Right lobe of liver (tissue), 6 donors: ENCODE measurements at places on chromosomes 1 and 21.
A peak's percentile ranks its signal among the peaks of the same experiment; 100 is the strongest.

DNA sequence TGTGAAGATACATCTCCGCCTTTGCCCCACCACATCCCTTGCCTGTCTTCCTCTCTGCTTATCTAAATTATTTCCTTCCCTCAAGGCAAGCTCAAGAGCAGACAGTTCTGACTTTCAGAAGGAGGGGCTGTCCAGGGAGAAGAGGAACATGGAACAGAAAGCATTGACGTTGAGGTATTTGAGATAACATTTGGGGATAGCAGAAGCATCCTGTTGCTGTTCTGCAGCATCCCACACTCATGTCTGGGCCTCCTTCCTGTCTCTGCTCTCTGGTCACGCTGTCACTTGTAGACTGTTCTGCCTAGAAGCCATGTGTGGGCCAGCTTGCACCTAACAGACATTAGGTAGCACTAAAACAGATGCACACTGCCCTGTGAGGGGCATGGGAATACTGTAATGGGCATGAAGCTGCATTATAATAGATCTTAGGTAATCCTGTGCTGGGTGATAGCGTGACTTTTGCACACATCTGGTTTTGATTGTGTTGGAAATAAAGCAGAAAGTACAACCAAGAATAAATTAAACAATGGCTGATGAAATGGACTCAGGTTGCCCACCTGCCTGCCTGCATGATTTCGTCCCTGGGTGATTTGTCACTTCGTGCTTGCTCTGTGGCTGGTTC lies 660 bp upstream of the RD3 start:
- DNase-seq: no peak

DNA sequence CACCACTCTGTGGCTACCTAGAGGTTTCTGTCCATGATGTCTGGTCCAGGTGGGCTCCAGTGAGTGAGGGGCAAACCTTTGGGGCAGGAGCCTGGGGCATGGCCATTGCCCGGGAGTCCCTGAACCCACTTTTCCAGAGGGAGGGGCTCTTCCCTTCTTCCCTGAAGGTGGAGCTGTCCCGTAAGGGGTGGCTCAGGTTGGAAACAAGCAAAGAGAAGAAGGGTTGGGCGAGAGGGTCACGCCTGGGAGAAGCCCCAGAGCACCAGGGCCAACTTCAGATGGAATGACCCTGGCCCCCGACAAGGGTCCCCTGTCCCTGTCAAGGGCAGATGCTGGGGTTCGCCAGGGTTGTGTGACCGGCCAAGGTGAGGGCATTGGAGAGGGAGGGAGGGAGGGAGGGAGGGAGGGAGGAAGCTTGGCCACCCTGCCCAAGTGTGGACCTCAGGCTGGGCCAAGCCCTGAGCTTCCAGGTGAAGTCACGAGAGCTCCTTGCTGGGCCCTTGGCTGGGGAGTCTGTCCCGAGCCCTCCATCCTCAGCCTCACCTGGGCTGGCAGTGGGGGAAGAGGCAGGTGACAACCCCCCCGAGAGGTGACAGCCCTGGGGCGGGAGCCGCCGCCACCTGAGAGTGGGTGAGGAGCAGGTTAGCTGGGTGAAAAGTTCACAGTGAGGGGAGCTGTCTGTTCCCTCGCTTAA lies 69.6 kb downstream of the DHRS3 start:
- DNase-seq: no peak

- peak; percentile 78 for DNase-seq
Observed at GRCh38 chr1:181630838-181631237, 147.5 kb downstream of the CACNA1E start.

- DNase-seq: no peak
Observed at GRCh38 chr1:157597959-157598667, at the start of gene FCRL4. Gene FCRL4, minus strand, starts transcription at chr1:157598085. Its CDS starts 141 bp downstream, at chr1:157597944.

- DNase-seq: no peak
Observed at GRCh38 chr21:31548688-31549087, 110.8 kb upstream of the SOD1 start.

DNA sequence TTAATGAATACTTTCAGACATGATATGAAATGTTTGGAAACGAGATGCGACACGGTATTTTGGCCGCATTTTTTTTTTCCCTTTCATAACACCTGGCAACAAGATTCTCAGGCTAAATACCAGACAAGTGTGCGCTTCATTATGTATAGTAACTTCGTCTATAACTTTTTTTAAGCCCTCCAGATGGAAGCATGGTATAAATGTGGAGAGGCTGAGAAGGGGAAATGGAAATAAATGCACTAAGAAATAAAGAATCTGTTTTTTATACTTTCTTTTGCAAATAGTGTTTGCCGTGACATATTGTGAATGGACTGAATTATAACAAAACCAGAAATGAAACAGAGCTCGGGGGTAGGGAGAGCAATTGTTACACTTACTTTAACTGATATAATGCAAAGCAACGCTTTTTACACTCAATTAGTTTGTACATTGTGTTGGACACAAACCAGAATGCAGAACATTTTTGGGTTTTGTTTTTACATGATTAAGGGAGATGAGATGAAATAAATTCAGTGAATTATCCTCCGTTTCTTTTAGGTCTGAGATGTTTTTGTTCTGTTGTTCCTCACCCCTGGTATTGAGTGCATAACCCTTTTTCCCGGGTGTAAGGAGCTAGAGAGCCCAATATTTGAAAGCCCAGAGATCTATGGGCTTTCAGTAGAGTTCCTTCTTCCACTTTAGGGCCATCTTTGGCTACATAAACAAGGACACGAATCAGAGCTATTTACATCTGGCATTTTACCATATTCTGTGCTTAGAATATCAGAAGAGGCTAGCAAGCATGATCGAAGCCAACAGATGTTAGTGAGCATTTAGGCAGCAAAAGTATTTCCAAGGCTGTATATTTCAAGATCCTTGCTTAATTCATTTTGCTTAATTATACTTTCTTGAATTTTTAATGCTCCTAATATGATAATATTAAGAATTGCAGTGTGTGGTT lies 478.0 kb downstream of the CAMTA1 start:
- no peak for DNase-seq

DNA sequence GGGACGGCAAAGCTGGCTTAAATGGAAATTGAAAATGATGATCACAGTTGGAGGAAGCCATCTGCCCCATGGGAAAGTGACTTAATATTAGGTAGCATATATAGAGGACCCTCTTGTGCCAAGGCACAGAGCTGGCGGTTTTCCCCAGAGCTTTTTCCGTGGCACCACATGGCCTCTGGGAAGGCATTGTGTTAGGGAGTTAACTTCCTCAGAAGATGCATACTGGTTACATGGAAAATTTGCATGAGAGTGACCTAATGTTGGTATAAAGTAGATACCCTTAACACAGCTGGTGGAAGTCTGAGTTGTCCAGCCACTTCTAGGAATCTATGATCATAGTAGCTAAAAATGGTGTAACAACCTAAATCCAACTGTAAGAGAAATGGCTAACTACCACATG lies 27.3 kb downstream of the CAP1 start:
- no peak for DNase-seq

DNA sequence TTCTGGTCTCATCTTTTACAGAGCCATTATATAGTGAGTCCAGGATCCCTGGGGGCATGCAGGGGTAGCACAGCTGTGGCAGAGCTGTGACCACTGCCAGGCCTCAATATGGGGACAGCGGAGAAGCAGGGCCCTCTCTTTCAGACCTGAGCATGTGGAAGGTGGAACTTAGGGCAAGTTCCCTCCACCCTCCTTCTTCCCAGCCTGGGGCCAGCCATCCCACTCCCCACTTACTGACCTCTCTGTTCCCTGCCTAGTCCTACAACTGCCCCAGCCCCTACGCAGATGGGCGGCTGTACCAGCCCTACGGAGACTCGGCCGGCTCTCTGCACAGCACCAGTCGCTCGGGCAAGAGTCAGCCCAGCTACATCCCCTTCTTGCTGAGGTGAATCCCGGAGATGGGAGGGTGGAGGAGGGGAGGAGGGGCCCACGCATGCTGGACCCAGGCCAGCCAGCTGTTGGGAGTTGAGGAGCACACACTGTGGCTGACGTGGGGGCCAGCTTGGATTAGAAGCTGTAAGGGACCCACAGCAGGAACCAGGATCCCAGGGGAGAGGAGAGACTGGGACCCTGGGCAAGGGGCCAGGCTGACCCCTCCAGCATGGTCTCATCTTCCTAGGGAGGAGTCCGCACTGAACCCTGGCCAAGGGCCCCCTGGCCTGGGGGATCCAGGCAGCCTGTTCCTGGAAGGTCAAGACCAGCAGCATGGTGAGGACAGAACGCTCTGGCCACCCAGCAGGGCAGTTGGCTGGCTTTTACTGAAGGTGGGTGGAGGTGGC lies 10.7 kb downstream of the PSRC1 start:
- DNase-seq: no peak

GRCh38 chr1:38605063-38605462 lies 254.5 kb downstream of the RRAGC start:
- DNase-seq: no peak

GRCh38 chr1:206662396-206663092 lies 22.2 kb upstream of the MAPKAPK2 start:
- no peak for DNase-seq

GRCh38 chr21:35738347-35738961 lies 321.9 kb downstream of the SETD4 start:
- no peak for DNase-seq

DNA sequence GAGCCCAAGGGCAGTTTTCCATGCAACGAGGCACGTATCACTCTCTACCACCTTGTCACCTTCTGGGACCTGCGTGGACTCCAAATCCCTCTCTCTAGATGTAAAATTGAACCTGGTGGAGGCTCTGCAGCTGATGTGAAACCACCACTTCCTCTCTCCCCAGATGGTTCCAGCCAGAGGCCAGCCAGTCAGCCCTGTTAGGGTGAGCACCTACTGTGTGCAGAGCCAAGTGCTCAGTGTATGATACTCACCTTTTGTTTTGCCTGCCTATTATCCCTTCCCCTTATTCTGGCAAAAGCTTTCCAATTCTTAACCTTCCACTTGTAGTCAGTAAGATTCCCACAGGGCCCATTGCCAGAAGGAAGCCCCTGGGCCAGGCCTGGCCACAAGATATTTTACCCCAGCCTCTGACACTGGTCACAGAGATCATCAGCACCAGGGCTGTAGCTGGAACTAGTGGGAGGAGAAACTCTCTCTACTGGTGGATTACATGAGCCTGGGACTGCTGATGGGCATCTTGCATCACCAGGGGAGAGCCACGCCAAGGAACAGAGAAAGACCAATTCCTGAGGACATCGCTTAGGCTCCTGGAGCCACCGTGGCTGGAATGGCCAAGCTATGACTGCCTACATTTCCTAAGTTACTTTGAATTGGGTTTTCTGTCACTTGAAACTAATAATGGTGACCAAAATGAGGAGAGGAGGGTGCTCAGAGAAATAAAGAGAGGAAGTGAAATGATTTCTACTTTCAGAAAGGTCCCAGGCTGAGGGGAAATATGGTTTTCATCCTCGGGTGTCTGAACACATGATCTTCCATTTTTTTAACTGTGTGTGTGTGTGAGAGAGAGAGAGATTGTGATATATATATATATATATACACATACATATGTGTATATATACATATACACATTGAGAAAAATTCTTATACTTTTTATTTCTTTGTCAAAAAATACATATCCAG lies 26.6 kb upstream of the RD3 start:
- peak; percentile 57 for DNase-seq

GRCh38 chr1:237235091-237235490 lies 193.1 kb downstream of the RYR2 start:
- DNase-seq: no peak

- DNase-seq: no peak
Observed at GRCh38 chr1:71640998-71641397, 560.2 kb upstream of the ZRANB2 start.

DNA sequence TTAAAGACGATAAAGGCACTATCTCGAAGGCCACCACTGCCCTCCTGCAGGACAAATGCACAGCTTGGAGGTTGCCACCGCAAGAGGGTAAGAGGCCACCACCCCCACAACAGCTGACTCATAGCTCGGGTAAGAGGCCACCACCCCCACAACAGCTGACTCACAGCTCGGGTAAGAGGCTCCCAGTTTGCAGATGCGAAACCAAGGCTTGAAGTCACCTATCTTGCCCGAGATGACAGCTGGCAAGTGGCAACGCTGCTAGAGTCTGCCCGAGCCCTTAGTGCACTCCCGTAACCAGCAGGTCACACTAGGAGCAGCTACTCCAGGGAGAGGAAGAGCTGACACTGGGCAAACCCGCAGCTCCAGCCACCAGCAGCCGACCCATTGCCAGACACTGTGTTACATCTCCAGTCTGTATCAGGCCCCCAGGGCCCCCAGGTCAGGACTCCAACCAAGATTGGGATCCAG lies 17.1 kb upstream of the SPSB1 start:
- peak; percentile 76 for DNase-seq

DNA sequence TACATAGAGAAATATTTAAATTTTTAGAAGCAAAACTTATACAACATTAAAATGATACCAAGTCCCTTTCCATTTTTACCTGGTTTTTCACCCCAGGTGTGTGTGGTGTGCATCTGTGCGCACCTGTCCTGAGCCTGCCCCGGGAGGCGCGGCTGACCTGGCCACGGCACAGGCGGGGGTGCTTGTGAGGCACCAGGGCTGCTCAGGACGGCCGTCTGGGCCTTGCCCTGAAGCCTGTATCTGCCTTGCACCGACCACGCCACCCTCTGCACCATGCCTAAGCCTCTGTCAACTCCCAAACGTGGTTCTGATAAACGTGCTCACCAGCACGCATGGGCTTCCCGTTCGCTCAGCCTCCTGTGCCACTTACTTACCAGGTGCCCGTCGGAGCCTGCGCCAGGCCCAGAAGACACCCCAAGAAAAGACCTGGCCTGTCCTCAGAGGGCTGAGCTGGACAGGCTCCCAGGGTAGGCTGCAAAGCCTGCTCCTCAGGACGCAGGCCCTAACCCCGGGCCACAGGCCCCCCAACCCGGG lies 20.9 kb downstream of the PANK4 start:
- DNase-seq: no peak

- DNase-seq: no peak
Observed at GRCh38 chr1:159532922-159533321, 2.9 kb downstream of the OR10J5 start.

DNA sequence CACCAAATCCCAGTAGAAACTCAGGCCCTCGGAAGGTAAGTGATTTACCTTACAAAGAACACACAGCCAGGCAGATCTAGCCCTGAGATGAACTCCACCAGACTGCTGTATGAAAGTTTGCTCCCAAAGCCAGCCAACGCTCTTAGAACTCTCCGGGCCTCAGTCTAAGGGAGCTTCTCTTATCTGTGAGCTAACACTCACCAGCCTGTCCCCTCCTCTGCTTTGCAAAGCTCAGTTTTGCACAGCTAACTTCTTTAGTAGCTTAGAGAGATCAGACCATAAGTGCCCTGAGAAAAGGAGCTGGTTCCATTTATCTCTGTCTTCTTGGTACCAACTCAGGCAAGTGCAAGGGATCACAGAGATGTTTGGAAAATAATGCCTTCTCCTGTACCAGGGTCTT lies 195.8 kb upstream of the JUN start:
- DNase-seq: no peak
